ENCODE measurements at places on chromosomes 11 and 22.
A peak's percentile ranks its signal among the peaks of the same experiment; 100 is the strongest.

- no peak for DNase-seq
Observed at GRCh38 chr22:42996646-42997365, 18.1 kb downstream of the PACSIN2 start.

DNA sequence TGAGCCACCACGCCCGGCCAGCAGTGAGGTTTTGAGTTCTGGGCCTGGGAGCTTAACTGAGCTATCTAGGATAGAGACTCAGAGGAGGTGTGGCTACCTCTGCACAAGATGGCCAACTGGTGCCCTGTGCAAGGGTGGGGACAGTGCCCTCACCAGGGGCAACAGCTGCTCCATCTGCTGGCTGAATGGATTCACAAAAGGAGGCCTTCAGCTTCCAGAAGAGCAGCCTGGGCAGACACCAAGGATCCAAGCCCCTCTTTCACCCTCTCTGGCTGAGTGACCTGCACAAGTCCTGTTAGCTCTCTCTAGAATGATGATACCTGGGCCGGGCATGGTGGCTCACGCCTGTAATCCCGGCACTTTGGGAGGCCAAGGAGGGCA, 33.5 kb upstream of the BAIAP2L2 start:
- no peak for DNase-seq

GRCh38 chr11:2716376-2717095, 16.7 kb upstream of the KCNQ1OT1 start:
- peak; percentile 31 for DNase-seq

- DNase-seq, result no peak
Observed at GRCh38 chr11:64754124-64754918, 5.5 kb downstream of the PYGM start.

- peak; percentile 11 for DNase-seq
Observed at GRCh38 chr22:49202226-49202625, 625.4 kb downstream of the BRD1 start.

DNA sequence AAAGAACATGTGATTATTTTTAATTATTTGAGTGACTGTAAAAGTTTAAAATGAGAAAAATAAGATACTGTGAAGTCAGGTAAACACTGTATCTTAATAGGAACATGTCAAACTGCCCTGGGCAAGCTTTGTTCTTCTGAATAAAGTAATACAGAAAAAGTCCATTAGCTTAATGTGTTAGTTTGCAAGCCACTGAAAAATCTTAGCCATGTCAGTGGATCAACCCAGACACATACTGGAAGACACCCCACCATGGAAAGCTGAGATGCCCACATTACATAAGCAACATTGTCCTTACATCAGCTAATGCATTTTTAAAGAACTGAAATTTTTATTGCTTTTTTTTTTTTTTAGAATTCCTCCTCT, 155.2 kb downstream of the BBOX1 start:
- DNase-seq, result no peak

DNA sequence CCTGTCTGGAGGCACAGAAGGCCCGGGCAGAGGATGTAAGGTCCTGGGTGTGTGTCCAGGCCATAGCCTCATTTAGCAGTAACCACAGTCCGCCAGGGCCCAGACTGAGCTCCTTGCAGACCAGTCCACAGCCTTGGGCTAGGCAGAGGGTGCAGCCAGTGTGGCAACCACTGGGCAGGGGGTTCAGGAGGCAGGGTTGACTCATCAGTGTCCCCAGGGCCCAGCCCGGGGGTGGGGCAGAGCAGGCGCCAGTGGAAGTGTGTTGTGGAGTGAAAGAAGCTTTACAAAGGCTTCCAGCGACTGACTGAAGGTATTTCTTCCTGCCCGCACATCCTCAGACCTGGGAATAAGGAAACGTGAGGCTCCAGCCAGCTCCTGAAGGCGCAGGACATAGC, 27.7 kb upstream of the WNT11 start:
- peak; percentile 28 for DNase-seq

DNA sequence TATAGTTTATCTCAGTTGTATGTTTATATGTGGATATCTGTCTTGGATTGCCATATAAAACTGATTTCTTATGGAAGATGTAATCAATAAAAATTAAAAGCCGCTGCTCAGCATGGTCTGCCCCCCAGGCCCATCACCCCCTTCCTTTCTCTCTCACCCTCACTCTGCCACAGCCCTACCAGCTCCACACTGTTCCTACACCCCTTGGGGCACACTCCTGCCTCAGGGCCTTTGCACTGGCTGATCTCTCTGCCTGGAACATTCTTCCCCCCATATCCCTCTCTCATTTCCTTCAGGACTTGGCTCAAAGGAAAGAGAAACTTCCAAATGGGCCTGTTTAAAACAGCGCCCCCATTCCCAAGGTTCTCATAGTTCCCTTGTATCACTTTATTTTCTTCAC, 63.1 kb downstream of the LRRC32 start:
- no peak for DNase-seq
